ENCODE measurements at places on chromosomes 7 and 10. TPM values are rescaled to one million over a fixed set of nuclear protein-coding genes. Genes with fewer than 3 reads are reported as not detected.

DNA sequence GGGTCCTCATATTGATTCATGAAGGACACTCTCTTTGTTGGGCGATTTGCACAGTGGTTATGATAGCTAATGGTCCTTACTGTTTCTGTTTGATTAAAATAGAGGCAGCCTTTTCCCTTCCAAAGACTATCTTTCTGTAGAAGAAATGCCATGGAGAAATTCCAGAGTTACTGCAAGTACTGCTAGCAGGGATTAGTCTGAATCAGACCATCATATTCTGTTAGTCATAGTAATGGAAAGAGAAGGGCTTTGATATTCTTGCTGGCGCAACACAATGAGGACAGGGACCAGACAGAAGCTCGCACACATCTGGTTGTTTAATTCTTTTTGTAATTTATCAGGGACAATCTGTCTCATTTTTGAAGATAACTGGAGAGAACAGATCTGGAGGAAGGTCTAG lies 304.5 kb upstream of the FZD8 start:
- DNase-seq: no peak

DNA sequence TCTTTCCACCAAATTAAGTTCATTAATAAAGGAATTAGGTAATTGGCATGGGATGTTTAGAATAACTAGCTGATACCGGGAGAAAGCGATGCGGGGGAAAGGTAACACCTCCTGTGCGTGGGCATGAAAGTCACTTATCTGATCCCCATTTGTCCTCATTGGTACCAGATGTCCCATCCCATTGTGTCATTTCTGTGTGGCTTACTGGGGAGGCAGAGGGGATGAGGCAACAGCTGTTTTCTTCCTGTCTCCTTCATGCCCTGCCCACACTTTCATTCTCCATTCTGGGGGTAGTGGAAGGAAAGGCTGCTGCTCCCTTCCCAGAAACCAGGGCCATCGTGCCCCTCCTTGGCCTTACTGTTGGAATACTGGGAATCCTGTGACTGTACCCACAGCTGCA lies 27.1 kb downstream of the EEPD1 start:
- no peak for DNase-seq

DNA sequence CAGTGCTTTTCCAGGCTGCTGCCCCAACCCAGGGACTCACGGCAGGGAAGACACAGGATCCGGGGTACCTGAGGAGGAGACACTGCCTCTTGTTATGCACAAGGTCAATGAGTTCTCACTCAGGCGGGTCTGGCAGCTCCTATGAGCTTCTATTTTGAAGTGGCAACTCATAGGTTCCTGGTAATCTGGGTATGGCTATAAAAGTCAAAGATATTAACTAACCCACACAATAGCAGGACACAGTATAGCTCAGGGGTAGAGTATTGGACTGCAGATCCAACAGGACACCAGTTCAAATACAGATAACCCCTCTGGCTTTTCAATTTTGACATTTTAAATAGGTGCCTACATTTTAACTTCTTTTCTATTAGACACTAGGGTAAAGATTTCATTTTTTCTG lies 130.3 kb upstream of the ZNF746 start:
- no peak for DNase-seq

DNA sequence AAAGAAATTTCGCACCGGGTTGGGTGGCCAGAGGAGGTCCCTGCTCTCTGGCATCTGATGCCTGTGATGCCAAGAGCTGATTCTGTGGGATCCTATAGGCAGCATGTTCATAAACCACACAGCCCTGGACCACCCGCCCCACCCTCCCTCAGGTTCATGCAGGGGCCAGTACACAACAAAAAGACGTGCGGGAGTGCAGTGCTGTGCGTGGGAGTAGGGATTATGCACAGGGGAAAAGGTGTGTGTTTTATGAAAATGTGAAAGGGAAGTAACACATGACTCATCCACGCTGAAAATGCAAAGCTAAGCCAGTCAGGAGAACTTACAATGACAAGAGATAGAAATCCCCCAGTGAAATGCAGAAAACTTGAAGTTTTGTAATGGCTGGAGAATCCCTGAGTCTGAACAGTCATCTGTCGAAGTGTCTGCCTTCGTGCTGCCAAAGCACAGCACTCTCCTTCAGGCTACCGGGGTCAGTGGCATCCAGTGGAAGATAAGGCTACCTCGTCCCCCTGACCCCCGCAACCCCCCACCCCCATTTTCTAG lies 1.1 kb downstream of the KIAA1217 start:
- no peak for DNase-seq

GRCh38 chr10:34715511-34716187 lies 99.4 kb downstream of the PARD3 start:
- DNase-seq: no peak

DNA sequence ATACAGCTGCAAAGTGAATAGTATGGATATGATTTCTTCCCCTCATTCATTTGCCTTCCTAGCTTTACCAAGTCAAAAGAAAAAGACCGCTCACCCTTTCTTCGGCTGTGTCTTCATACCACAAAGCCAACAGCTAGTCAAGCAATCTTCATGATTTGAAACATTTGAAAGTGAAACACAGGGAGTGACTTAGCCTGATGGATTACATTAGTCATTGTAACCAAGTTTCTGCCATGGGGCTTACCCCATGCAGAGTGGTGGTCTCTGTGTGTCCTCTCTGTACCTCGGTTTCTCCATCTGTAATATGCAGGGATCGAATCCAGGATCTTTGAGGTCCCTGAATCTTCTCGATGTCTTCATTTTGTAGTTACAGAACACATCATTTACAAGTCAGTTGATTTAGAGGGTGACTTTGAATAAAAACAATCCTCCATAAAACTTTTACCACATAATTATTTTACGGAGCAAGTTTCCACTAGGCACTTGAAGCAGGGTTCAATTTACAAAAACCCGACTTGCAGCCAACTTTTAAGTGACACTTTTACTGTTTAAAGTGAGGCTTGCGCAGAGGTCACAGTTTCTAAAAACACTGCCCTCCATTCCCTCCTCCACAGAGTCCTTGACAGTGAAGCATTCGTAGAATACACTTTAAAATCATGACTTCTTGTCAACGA lies 2.2 kb upstream of the LGI1 start:
- DNase-seq: no peak

DNA sequence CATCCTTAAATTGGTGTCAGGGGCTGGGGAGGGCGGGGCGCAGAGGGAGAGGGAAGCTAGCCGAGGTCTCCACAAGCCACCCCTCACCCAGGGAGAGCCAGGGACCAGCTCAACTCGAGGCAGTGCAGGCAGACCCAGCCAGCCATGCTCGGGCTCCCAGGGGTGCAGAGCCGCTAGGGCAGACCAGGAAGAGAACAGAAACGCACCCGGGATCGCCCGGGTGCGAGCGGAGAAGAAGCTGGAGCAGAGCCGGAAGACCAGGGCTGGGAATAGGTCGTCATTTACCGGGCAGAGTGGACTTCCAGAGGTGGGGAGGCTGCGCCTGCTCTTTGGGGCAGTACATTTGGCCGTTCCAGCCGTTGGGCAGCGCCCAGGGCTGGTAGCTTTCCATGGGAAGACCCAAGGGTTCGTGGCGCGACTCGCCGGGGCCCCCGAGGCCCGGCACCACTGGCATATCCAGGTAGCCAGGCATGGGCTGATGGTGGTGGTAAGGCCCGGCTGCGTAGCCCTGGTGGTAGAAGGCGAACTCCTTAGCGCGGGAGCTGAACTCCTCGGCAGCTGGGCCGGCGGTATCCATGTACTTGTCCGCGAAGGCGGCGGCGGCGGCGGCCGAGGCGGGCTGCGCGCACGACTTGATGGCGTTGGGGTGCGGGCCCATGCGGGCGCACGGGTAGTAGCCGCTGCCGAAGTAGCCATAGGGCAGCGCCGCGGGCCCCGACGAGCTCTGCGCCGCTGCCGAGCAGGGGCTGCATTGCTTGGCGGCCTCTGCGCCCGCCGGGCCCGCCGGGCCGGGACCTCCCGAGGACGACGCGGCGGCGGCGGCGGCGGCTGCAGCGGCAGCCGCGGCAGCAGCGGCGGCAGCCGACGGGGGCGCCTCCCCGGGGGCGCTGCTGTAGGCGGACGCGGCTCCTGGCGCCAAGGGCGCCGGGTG lies 755 bp downstream of the HOXA13 start:
- peak; percentile 77 for DNase-seq

GPR15LG gene
- not detected for total RNA-seq

- DNase-seq: no peak
Observed at GRCh38 chr10:67678335-67678974, 17.5 kb downstream of the CTNNA3 start.

- DNase-seq: no peak
Observed at GRCh38 chr7:100588438-100588837, 2.3 kb downstream of the FBXO24 start.

LDB1 gene
- 28.9 TPM for total RNA-seq

DNA sequence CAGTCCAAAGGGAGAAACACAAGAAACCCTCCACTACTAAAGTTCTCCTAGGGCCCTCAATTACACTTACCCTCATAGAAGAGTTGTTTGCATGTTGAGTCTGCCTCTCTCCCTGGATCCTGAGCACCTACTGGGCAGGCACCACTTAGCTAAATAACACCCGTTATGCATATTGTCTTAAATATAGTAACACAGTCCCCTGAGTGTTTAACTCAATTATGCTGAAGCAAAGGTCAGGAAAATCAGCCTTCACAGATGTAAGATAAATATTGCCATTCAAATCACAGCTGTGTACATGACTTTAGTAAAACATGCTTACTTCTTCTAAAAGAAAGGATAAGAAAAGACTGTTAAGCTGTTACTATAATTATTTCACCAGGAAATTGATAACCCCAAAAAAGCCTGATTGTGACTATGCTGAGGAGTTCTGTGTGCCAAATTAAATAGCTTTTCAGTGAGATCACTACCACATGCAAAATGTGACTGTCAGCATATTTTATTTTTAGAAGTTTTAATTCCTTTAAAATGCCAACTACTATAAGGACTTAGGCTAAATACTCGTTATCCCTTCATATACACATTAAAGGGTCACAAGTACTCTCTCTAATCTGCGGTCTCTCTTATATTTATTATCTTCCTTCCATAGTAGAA lies 733.9 kb upstream of the PHF14 start:
- DNase-seq: no peak

YWHAG gene
- total RNA-seq: 114 TPM

MOGAT3 gene
- total RNA-seq: not detected

DNA sequence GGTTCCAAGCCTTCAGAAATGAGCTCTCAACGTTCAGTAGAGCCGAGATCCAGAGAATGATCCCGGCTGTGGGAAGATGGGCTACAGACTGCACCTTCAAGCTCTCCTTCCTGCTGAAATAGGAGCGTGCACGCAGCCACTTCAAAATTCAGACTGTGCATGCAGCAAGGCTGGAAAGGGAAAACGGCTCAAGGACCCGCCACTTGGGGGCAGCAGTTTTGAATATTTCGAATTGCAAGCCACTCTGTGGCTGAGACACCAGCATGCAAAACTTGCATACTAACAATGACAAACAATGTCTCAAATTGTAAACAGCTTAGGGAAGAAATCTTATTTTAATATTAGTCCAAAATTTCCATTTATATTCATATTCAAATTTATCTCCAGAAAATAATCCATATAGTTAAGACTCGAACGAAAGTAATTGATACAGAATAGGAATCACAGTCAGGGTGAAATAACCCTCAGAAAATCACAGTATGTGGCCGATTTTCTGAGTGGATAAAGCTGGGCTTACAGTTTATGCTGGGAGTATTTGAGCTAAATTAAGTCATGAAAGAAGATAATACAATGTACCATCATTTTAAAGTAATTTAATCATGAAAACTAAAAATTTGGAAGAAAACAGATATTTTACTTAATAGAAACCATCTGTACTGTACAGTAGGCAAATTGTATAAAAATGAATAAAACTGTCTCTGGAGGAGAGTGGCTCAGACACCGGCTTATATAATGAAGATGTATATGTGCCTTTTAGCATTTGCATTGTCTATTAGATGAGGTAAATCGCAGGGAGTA lies 137.9 kb upstream of the MKI67 start:
- DNase-seq: no peak

FEZF1 gene
- total RNA-seq: not detected

ZC3HAV1L gene
- 10.9 TPM for total RNA-seq

DNA sequence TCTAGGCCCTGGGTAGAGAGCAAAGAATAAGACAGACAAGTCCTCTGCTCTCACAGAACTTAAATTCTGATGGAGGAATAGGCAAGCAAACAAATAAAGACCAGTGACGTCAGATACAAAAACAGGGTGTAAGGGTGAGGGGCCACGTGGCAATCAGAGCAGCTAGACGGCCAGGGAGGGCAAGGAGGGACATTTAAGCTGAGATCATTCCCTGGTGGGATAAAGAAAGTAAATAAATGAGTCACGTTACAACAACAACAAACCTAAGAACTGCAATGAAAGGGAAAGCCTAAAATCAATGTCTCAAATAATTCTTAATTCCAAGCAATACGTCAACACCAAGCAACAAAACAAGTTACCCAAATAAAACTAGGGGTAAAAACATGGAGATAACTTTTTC lies 21.8 kb downstream of the STN1 start:
- no peak for DNase-seq

NUTM2E gene
- total RNA-seq: 0.46 TPM

GRCh38 chr10:82211346-82211745 lies 336.4 kb downstream of the NRG3 start:
- no peak for DNase-seq

GTPBP10 gene
- 21.0 TPM for total RNA-seq

SNX8 gene
- total RNA-seq: 34.2 TPM

- DNase-seq: no peak
Observed at GRCh38 chr10:90319188-90319914, 538.5 kb downstream of the HTR7 start.

DNA sequence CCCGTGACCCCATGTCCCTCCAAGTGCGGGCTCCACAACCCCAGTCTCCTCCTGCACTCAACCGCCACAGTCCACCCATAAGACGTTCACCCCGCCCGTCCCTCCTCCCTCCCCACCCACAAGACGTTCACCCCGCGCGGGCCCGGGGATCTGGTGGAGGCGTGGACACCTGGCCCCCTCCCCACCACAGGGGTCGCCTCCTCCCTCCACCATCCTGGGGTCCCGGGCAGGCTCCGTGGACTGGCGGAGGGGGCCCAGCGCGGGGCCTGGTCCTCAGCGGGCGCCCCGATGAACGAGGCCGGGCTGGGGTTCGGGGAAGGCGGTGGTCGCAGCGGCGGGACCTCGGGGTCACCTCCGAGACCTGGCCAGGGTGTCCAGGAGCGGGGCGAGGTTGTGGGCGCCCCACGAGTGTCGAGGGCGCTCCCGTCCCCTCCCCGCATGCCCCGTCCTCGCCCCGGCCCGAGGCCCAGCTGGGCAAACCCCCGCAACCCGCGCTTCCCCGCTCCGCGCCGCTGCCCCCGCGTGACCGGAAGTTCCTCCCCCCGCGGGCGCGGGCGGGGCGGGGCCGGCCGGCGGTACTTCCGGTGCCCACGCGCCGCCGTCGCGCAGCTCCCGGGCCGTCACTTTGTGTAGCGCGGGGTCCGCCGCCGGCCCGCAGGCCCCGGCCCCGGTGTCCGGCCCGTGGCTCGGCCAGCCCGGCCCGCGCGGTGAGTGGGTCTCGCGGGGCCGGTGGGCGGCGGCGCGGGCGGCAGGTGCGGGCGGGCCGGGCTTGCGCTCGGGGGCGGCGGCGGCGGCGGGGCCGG lies at the start of gene ZNF316:
TSS of gene ZNF316 (plus strand) at position 578 of the 803 bp plus-strand sequence. CDS start 5,092 bp downstream, outside the sequence.
- DNase-seq: peak; percentile 89

GRCh38 chr7:101924171-101924570 lies 106.7 kb downstream of the CUX1 start:
- peak; percentile 69 for DNase-seq

GRCh38 chr7:130500463-130500862 lies 8.6 kb downstream of the MEST start:
- DNase-seq: no peak

- peak; percentile 48 for DNase-seq
Observed at GRCh38 chr10:42979721-42980467, 97.0 kb upstream of the RET start.

- no peak for DNase-seq
Observed at GRCh38 chr7:90844421-90844820, 248.3 kb downstream of the CDK14 start.

PNLIPRP1 gene
- total RNA-seq: 1.1 TPM

- DNase-seq: no peak
Observed at GRCh38 chr7:95804052-95804451, 31.7 kb downstream of the DYNC1I1 start.

Data from posterior vena cava (tissue), 2 donors.